ENCODE measurements at places on chromosomes 4 and X.

GRCh38 chrX:15816438-15816809 lies 26.1 kb downstream of the ZRSR2 start:
- no peak for DNase-seq

- DNase-seq: no peak
Measured at GRCh38 chr4:176641237-176641636, 151.5 kb downstream of the VEGFC start.

- no peak for DNase-seq
Measured at GRCh38 chr4:79209081-79209480, 116.8 kb downstream of the NAA11 start.

- no peak for DNase-seq
Measured at GRCh38 chr4:55568905-55569504, 22.3 kb upstream of the CLOCK start.

DNA sequence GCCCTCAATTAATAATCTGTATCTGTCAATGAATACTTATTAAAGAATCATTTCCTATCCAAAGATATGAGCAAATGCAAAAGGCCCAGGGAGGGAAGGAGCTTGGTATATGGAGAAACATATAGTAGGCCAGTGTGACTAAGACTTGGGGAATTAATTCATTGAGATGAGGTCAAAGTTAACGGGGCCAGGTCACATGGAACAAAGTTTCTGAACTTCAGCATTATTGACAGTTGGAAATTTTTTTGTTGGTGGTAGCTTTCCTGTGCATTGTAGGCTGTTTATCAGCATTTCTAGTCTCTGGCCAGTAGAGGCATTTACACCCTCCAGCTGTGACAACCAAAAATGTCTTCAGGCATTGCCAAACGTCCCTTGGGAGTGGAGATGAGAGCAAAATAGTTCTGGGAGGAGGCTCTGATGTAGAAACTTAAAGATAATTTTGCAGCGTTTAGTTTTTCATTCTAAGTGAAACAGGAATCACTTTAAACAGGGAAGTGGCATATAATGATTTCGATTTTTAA lies 202.0 kb downstream of the SLC4A4 start:
- DNase-seq: no peak

Data from C1 segment of cervical spinal cord (tissue), 14 donors.